SK-N-DZ (cell line): ENCODE measurements at places on chromosomes 5 and 9.

DNA sequence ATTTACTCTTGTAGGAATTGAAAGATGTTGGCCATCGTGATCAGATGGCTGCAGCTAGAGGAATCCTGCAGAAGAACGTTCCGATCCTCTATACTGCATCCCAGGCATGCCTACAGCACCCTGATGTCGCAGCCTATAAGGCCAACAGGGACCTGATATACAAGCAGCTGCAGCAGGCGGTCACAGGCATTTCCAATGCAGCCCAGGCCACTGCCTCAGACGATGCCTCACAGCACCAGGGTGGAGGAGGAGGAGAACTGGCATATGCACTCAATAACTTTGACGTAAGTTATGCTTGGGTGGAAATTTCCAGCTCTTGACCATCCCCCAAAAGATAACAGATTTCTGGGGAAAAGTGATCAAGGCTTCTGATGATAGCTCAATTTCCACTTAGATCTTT lies 50.6 kb downstream of the LRRTM2 start:
- no peak for DNase-seq

GRCh38 chr5:54720341-54720740 lies 202.8 kb downstream of the SNX18 start:
- no peak for DNase-seq

DNA sequence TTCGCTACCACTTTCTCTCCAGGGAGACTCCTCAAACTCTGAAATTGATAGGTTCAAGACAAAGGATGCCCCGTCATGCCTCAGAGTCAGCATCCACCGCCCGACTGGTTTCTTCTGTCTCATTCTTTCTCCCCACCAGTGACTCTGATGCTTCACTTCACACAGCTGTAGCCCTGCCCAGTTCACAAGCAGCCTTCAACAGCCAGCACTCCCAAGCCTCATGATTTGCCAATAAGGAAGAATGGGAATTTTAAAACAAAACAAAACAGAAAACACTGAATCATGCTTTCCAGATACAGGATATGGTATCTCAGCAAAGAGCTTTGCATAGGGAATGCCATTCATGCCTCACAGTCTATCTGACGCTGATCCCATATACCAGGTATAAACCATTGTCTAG lies 371.2 kb upstream of the RORB start:
- DNase-seq: no peak

GRCh38 chr5:33827885-33828284 lies 63.9 kb downstream of the ADAMTS12 start:
- no peak for DNase-seq

GRCh38 chr9:33778700-33779351 lies 16.5 kb upstream of the PRSS3 start:
- DNase-seq: peak; percentile 70

DNA sequence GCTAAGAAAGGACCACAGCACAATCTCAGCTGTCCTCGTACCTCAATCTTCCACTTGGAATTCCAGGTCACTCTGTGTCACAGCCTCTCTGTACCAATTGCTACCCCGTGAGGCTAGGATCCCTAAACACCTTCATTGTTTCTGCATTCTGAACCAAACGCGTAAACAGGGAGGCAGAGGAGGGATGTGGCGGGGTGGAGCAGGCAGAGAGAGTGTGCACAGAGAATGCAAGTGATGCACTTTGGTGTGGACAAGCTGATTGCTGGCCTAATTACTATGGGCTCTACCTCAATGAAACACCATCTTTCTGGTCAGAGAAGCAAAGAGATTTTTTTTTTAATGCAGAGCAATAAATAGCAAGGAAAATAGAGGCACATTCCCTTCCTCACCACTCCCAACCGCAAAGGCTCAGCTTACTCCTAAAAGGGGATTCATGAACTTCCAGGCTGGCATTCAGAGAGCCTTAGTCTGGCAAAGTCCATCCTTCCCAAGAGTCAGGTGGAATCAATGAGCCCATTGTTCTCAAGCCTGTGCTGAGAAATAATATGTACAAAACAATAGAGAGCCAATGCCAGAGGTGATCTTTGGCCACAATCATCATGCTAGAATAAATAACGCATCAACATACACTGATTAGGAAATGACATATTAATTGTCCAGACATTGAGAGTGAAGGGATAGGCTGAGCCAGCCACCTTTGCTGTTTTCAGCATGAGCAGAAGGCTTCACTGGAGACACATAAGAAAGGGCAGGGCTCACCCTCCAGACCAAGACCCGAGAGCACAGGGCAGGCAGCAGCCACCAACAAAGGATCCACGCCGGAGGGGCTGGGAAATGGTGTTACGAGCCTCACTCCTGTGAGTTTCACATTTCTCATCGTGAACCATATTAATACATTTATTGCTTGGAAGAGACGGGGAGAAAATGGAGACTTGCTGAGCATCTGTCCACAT lies 278.8 kb downstream of the ENC1 start:
- no peak for DNase-seq

- no peak for DNase-seq
Measured at GRCh38 chr9:18688581-18689565, 214.9 kb downstream of the ADAMTSL1 start.

GRCh38 chr5:135713161-135713915 lies 121.1 kb upstream of the SLC25A48 start:
- DNase-seq: no peak

- no peak for DNase-seq
Measured at GRCh38 chr5:168137265-168137664, 154.2 kb upstream of the WWC1 start.

- no peak for DNase-seq
Measured at GRCh38 chr9:88872192-88872946, 118.9 kb upstream of the S1PR3 start.

- DNase-seq: no peak
Measured at GRCh38 chr9:98978231-98978681, 34.5 kb downstream of the COL15A1 start.

- DNase-seq: no peak
Measured at GRCh38 chr9:93122721-93123221, 11.3 kb downstream of the NINJ1 start.

DNA sequence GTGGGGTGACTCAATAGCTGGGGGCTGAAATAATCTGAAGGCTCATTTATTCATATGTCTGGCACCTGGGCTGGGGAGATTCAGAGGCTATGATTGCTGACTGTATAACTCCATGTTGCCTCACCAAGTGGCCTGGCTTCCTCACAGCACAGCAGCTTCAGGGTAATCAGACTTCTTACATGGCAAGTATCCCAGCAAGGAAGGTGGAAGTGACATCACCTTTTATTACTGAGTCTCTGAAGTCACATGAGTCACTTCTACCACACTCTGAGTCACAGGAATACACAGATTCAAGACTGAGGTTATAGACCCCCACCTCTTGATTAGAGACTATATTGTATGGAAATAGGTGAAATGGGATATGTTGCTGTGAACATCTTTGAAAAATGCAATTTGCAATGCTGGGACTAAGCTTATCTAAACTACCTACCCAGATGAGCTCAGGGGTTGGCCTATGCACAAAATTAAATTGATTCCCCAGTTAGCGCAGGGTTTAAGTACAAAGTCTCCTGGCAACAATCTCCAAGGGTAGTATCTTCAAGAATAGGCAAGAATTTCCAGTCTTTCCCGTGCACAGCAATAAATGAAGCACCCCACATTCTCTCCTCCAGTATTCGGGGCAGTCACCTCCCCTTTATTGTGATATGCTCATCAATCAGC lies 553.1 kb downstream of the LRRC70 start:
- no peak for DNase-seq

DNA sequence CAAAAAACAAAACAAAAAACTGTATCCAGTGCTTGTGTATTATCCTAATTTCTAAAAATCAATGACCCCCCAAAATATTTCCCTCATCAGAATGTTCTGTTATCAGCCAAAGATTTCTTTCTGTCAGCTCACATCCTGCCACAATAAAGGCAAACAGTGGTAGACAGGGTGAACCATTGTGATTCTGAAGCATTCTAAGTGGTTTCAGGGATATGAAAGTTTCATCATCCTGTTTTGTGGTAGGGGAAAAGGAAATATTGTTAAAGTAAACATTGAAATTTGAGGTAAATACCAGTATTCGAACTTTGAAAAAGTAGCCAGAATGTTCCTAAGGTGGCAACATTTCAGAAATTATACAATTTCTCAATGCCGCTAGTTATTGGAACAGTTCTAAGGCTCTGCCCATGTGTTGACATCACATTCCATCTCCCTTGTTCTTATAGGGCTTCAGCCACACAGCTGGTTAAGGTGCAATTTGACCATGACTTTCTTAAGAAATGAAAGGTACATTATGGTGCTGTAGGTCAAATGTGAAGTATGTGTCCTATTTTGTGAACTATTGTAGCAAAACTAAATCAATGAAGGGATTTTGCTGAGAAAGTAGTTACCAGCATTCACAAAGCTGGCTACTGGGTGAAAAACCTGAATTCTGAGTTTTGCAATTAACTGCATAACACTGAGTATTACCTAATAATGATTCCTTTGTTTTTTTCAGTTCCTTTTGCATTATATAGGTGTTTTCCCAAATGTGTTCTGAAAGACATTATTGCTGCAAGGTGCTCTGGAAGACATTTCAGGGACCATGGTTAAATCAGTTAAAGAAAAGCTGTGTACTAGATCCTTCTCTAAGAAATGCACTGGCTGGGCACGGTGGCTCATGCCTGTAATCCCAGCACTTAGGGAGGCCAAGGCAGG lies 107.6 kb upstream of the RASGRF2 start:
- no peak for DNase-seq

GRCh38 chr5:33936004-33936380 lies 194 bp upstream of the RXFP3 start:
- peak; percentile 69 for DNase-seq

DNA sequence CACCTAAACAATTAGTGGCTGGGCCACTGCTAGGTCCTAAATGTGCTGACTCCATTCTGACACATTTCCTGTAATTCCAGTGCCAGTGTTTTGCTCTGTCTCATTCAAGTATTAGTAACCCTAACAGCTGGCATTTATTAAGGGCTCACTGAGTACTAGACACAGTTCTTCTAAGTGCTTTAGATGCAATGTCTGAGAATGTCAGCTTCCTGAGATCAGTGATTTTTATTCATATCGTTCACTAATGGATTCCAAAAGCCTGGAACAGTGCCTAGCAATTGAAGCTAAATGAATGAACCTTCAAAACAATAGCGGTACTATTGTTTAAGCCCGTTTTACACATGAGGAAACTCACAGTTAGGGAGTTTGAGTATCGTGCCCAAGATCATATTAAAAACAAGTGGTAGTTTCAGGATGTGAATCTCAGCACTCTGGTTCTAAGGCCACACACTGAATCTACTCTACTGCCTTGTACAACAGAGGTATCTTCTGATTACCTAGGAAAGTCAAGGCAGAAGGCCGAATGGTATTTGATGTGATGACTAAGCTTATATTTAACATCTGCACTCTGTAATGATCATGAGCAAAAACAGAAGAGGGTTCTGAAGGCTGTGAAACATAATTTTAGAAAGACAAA lies 304.0 kb downstream of the PJA2 start:
- DNase-seq: no peak

GRCh38 chr5:40409601-40410000 lies 270.1 kb upstream of the PTGER4 start:
- DNase-seq: no peak

DNA sequence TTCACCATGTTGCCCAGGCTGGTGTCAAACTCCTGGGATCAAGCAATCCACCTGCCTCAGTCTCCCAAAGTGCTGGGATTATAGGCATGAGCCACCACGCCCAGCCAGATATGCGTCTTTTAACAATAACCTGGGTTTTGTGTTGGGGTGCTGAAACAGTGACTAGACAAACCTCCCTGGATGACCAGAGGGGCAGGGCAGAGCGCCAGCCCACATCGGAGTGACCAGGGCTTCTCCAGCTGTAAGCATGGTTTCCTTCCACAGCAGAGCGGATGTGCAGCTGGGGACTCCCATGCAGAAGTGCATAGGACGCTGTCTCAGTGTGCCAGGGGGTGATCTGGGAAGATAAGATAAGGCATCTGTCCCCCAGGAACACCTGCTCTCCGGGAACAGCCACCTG lies 244.9 kb downstream of the IRX2 start:
- no peak for DNase-seq

- DNase-seq: no peak
Measured at GRCh38 chr5:82100303-82101077, 128.7 kb downstream of the ATG10 start.

- no peak for DNase-seq
Measured at GRCh38 chr5:139951296-139951924, 91.7 kb downstream of the NRG2 start.

- no peak for DNase-seq
Measured at GRCh38 chr9:17894501-17895160, 315.8 kb downstream of the SH3GL2 start.

GRCh38 chr5:170493028-170493820 lies 10.6 kb upstream of the KCNIP1 start:
- no peak for DNase-seq

GRCh38 chr5:147906326-147907095 lies at the start of gene C5orf46:
Gene C5orf46 (minus strand): TSS chr5:147906538. CDS start chr5:147906501, 37 bp downstream.
- DNase-seq: no peak

DNA sequence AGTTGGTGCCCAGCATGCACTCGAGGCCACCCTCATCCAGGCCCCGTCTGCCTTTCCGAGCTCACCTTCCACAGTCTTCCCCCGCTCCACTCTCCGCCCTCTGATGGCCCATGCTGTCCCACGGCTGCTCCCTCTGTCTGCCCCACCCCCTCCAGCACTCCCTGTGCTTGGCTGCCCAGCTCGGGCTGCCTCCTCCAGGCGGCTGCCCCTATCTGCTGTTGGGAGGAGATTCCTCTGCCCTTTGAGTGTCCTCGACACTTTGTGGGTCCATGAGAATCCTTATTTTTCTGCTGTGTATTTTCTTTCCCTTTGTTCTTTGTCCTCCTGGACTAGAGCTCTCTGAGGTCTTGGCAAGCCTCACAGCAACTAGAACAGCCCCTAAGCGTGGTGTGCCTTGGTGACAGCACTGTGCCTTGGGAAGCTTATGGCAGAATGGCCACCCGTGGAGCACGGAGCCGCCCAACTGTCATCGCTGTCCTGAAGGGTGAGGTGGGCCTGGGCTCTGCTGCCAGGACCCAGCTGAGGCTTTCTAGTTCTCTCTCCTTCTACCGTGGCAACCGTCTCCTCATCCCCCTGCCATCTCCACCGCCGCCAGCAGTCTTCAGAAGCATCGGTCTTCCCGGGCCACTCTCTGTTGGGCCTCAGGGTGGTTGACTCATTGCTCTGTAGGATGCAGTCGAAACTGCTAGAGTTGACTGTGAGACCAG lies 5.2 kb downstream of the NTMT1 start:
- no peak for DNase-seq

GRCh38 chr5:162911873-162912272 lies 525.5 kb upstream of the CCNG1 start:
- DNase-seq: no peak

- DNase-seq: no peak
Measured at GRCh38 chr5:40486437-40487275, 193.1 kb upstream of the PTGER4 start.

- no peak for DNase-seq
Measured at GRCh38 chr5:60636644-60637043, 63.3 kb downstream of the DEPDC1B start.

- DNase-seq: no peak
Measured at GRCh38 chr9:87039809-87040392, 92.6 kb upstream of the GAS1 start.
